Activated naive CD8-positive, alpha-beta T cell treated with anti-CD3 and anti-CD28 coated beads, Interleukin-2, amount 10 ng/mL, durations not matched to agents 7 days and 5 days (primary cell): ENCODE measurements at places on chromosomes 2 and 18. TPM values are rescaled to one million over a fixed set of nuclear protein-coding genes. Genes with fewer than 3 reads are reported as not detected.

GRCh38 chr18:79257480-79257879 is 138.2 kb upstream of the NFATC1 start:
- H3K27me3 ChIP-seq, result no peaks in the 10 kb centered on the region
- no peak overlapping the region for H3K27ac ChIP-seq
- DNase-seq, result no peak
- H3K4me3 ChIP-seq, result no peak overlapping the region
- H3K4me1 ChIP-seq, result no peaks in the 10 kb centered on the region
- H3K36me3 ChIP-seq, result peaks cover 3% of the 10 kb centered on the region

GRCh38 chr2:202064171-202064880 is 8.7 kb upstream of the KIAA2012 start:
- peaks cover 18% of the 10 kb centered on the region for H3K27me3 ChIP-seq
- H3K4me3 ChIP-seq, result no peak overlapping the region
- H3K27ac ChIP-seq, result no peak overlapping the region
- no peaks in the 10 kb centered on the region for H3K36me3 ChIP-seq
- no peak for DNase-seq
- H3K4me1 ChIP-seq, result no peaks in the 10 kb centered on the region

- H3K27me3 ChIP-seq, result peaks cover 22% of the 10 kb centered on the region
- H3K27ac ChIP-seq, result no peak overlapping the region
- no peaks in the 10 kb centered on the region for H3K36me3 ChIP-seq
Observed at GRCh38 chr2:242063850-242064249, 194.3 kb downstream of the RTP5 start.

VPS4B gene
- 78.2 TPM for total RNA-seq

CD8B2 gene
- 8.6 TPM for total RNA-seq

ANKRD62 gene
- total RNA-seq, result not detected

ATOH8 gene
- total RNA-seq, result not detected
